ENCODE measurements at places on chromosomes 5 and 9.

- DNase-seq, result no peak
Observed at GRCh38 chr9:123266655-123267399, 1.6 kb downstream of the STRBP start.

- DNase-seq, result no peak
Observed at GRCh38 chr5:146848133-146848532, 30.4 kb downstream of the PPP2R2B start.

DNA sequence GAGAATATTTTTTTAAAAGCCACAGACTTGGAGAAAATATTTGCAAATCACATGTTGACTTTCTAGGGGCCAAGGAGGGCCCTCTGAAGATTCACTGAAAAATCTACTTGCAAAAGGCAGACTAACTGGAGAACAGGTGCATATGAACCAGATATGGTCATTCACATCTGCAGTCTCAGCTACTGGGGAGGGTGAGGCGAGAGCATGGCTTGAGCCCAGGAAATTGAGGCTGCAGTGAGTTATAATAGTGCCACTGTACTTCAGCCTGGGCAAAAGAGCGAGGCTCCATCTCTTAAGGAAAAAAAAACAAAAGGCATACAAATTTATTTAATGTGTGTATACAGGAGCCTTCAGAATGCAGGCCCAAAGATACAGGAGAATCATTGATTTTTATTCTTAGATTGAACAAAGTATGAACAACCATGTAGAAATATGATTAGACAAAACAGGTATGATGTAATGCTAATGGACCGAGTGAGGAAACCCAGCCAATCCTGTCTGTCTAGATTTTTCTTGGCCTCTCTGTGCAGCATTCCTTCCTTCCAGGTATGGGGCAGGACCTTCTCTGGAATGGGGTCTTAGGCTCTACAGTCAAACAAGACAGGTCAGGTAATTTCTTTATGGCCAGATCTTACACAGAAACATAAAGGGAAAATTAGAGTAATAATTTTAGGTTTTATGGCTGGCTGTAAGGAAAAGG lies 15.3 kb upstream of the SLC27A6 start:
- DNase-seq, result no peak

DNA sequence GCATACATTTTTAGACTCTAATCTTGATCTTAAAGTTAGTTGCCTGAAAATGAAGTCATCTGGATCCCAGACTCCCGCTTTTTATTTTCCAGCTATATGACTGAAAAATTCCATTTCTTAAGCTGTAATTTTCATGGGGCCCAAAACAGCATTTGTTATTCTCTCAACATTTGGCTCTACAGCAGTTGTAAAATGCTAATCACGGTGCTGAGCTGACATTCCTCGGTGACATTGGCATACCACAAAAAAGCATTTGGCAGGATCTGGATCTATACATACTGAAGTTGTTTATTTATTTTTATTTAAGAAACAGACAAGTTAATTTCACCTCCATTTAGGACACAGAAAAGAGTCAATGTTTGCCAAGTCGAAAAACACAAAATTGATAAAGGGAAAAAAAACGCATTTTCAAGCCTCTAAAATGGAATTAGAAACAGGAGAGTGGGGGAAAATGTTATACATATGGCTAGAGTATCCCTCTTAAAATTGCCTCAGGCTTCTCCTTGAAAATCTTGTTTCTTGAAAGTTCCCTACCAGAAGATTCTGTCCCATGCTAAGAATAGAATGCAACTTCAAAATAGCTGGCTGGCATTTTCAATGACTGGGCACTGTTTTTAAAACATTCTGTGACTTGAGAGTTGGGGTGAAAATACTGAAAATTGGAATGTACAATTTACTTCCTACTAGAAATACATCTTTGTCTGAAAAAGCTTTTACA lies 207.5 kb upstream of the TBCA start:
- no peak for DNase-seq

- no peak for DNase-seq
Observed at GRCh38 chr9:86676396-86676795, 270.9 kb downstream of the GAS1 start.

DNA sequence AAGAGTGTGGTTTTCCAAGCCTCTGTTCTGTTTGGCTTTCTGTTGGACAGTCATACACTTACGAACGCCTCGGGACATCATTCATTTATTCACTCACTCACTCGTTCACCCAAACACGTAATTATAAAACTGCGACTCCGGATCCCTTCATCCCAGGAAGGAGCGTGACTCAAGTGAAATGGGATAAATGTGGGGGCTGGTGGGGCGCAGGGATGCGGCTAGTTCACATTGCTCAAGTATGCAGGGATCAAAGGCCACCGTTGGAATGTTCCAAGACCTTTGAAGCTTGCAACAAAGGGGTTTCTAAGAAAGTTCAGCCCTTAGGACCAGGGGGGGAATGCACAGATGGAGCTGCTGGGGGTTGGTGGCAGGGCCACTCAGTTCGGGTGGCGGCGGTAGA lies 64.2 kb downstream of the CFAP77 start:
- DNase-seq, result no peak

Data from CD4-positive, alpha-beta T cell treated with Interleukin-12 subunit alpha and Interleukin-12 subunit beta, for 1 hour (primary cell).